ENCODE measurements at places on chromosomes 16 and 17.

GRCh38 chr17:35238821-35239220, 4.1 kb upstream of the SLFN5 start:
- DNase-seq = no peak

- peak; percentile 49 for DNase-seq
Measured at GRCh38 chr17:68198931-68199836, 48.7 kb upstream of the AMZ2 start.

- no peak for DNase-seq
Measured at GRCh38 chr16:66002601-66003000, 363.9 kb upstream of the CDH5 start.

GRCh38 chr16:13397126-13397525, 495.7 kb downstream of the SHISA9 start:
- DNase-seq = no peak

DNA sequence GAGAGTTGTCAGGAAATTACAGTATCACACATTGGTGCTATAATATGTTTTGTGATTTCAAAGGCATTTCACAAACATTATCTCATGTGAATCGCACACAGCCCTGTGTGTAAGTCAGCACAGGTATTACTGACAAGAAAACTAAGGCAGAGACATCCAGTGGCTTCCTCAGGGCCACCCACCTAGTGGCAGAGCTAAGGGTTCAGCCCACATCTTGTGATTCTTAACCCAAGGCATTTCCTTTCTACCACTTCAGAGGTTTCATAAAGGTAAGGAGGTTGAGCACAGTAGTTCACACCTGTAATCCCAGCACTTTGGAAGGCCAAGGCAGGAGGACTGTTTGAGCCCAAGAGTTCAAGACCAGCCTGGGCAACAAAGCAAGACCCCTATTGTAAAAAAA, 58.2 kb downstream of the STX8 start:
- DNase-seq = peak; percentile 13

- DNase-seq = no peak
Measured at GRCh38 chr17:59466946-59467801, 98.2 kb upstream of the DHX40 start.

GRCh38 chr17:1919201-1919600, 89.4 kb downstream of the RPA1 start:
- no peak for DNase-seq
